ENCODE measurements at places on chromosomes 1 and 21.

DNA sequence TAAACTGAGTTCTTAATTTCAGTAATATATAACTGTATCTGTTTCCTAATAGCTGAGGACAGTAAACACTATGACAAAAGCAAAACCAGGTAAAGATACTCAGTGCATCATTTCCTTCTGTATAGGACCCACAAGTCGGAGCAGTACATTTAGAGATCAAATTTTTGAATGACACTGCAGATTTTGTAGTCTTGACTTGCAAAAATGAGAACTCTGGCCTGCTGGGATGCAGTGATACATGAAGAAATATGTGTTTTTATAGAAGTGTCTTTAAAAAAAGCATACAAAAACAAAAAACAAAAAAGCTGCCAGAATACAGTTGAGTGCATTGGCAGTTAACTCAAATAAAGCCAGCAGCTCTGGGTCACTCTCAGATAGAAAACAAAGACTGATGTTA, 19.0 kb downstream of the GART start:
- no peak for DNase-seq

- no peak for DNase-seq
These were observed 151.9 kb downstream of the MAGI3 start for GRCh38 chr1:113542221-113542701.

- DNase-seq: no peak
These were observed 16.2 kb upstream of the CACHD1 start for GRCh38 chr1:64453688-64454087.

DNA sequence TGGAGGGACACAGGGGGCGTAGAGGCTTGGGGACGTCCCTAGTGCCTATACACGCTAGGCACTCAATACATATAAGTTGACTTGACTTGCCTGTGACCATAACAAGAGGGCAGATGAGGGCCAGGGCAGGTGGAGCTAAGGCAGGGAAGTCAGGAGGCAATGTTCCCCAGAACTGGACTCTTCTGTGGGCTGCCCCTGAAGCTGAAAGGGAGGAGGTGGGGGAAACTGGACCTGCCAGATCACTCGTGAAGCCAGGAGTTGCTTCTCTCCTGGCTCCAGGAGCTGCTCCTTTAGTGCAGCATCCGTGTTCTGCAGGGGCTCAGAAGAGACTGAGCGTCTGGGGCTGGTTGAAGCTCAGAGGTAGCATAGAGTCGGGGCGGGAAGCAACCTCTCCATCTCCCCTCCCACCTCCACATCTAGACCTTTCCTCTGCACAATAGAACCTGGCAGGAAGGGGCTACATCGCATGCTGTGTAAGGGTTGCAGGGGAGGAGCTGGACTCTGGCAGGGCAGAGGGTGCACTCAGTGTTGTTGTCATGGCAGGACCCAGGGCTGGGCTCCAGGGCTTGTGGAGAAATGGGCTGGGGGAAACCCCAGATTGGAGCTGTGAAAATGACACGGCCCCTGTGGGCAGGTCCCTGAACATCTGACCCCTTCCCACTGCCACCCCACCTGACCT, 2.9 kb upstream of the SEMA4A start:
- DNase-seq: no peak

GRCh38 chr1:155277902-155278688, 832 bp downstream of the HCN3 start:
- DNase-seq: peak; percentile 73

- DNase-seq: no peak
These were observed 38.6 kb upstream of the RBM15 start for GRCh38 chr1:110300412-110301085.

- DNase-seq: no peak
These were observed at the start of gene CBR3 for GRCh38 chr21:36134803-36135390. Gene CBR3 (plus strand): TSS chr21:36135079. CDS start chr21:36135193, 114 bp downstream.

DNA sequence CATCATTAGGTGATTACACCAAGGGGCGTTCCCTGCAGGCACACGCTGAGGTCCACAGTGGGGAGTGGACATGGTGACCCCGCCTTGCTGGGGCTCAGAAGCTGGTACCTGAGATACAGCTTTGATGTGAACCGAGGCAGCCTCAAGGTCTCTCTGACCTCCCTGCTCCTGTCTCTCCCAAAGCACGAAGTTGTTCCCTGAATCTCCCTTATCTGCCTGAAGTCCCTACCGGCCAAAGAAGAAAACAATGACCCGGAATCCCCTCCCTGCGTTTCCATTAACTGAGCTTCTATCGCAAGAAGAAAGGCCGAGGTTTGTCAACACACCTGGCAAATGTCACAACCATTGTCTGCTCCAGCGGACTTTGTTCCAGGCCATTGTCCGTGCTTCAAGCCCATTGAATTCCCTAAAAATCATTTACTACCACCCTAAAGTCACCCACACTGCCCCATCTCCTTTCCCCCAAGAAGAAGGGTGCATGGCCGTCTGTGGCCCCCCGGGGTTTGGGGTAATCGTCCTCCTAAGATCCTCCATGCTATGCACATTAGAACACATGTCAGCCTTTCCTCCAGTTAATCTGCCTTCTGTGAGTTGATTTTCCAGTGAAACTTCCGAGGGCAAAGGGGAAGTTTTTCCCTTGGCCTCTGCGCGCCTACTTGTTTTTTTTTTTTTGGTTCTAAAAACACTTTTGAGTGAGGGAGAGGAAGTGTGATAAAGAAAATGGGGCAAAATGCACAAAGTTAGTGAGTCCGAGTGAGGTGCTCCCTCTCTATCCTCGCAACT, 48.1 kb upstream of the COL18A1 start:
- no peak for DNase-seq

DNA sequence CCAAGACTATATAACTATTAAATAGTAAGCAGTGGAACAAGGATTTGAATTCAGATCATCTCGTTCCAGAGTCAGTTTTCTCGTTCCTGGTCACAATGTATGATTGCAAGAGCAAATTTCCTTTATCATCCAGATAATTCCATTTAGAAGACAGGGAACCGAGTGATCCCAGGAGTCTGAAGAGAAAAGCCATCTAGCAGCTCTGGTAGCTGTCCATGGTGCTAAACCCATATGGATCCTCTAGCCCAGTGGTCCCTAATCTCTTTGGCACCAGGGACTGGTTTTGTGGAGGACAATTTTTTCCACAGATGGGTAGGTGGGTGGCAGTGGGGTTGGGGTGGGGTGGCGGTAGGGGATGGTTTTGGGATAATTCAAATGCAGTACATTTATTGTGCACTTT, 229.4 kb downstream of the PTPRU start:
- DNase-seq: no peak

GRCh38 chr1:228488818-228489674, 1.9 kb downstream of the RNF187 start:
- DNase-seq: no peak

- DNase-seq: no peak
These were observed 2.4 kb downstream of the ATP8B2 start for GRCh38 chr1:154327466-154328317.

GRCh38 chr1:6860401-6860800, 75.1 kb downstream of the CAMTA1 start:
- DNase-seq: no peak

DNA sequence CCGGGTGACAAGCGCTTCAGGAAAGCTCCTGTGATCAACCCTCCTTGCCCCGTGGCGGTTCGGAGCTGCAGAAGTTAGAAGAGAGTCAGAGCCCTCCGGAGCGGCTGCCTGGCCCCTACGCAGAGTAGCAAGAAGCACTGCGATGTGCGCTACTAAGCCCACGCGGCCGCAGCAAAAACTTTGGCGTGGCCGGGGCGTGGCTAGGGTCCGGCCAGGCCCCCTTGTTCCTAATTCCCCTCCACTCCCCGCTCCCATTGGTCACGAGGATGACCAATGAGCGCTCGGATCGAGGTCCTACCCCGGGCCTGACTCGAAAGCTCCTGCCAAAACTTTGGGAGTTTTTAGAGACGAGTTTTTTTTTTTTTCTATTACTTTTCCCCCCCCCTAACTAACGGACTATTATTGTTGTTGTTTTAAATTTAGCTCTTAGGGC, at the start of gene HLX:
TSS of gene HLX (plus strand) at position 368 of the 433 bp plus-strand sequence. CDS start 415 bp downstream, outside the sequence.
- no peak for DNase-seq

- DNase-seq: no peak
These were observed 1.1 kb downstream of the CRABP2 start for GRCh38 chr1:156704166-156704711.

DNA sequence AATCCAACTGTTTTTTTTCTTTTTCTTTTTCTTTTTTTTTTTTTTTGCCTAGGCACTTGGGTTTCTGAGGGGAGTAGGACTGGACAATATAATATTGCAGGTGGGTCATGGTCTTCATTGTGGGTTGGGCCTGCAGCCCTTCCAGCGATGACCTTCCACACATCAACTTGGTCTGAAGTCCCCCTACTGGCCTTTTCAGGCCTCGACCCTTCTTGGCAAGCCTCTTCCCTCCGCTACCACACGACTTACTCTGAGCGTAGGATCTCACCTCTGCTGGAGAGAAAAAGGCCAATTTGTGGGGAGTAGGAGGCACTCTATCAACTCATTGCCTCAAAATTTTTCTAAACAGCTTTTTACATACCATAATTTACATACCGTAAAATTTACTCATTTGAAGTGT, 51.1 kb upstream of the GRIK3 start:
- DNase-seq: no peak

GRCh38 chr1:28091043-28091781, 2.8 kb upstream of the EYA3 start:
- DNase-seq: peak; percentile 3

DNA sequence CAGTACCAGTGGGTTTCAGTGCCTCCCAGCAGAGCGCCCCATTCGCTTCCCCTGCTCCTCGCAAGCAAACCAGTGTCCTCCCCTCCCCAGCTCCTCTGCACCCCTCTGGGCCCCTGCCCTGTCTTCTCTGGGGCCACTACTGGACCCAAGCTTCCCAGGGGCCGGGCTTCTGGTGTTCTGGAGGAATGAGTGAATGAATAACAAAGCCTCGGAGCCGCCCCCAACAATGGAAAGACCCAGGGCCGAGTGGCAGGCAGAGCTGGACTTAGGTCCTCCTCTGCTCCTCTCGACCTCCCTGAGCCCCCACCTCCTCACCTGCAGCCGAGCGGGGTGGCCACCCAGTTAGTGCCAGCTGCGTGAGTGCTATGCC, 37.6 kb downstream of the MATN1 start:
- no peak for DNase-seq

GRCh38 chr1:61190618-61191432, 108.5 kb downstream of the NFIA start:
- DNase-seq: no peak

- DNase-seq: no peak
These were observed 135.0 kb upstream of the COL6A1 start for GRCh38 chr21:45846373-45847160.

GRCh38 chr1:206651958-206652890, 16.9 kb downstream of the DYRK3 start:
- DNase-seq: no peak

DNA sequence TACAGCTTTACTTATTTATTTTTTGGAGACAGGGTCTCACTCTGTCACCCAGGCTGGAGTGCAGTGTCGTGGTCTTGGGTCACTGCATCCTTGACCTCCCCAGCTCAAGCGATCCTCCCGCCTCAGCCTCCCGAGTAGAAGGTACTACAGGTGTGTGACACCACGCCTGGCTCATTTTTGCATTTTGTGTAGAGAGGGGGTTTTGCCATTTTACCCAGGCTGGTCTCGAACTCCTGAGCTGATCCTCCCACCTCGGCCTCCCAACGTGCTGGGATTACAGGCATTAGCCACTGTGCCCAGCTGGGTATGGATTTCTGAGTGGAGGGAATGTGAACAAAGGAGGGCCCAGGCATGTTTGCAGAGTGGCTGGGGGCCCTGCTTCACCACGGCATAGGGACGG, 44.1 kb downstream of the WNT4 start:
- DNase-seq: no peak

- DNase-seq: no peak
These were observed 10.9 kb downstream of the SLC1A7 start for GRCh38 chr1:53131590-53131938.

DNA sequence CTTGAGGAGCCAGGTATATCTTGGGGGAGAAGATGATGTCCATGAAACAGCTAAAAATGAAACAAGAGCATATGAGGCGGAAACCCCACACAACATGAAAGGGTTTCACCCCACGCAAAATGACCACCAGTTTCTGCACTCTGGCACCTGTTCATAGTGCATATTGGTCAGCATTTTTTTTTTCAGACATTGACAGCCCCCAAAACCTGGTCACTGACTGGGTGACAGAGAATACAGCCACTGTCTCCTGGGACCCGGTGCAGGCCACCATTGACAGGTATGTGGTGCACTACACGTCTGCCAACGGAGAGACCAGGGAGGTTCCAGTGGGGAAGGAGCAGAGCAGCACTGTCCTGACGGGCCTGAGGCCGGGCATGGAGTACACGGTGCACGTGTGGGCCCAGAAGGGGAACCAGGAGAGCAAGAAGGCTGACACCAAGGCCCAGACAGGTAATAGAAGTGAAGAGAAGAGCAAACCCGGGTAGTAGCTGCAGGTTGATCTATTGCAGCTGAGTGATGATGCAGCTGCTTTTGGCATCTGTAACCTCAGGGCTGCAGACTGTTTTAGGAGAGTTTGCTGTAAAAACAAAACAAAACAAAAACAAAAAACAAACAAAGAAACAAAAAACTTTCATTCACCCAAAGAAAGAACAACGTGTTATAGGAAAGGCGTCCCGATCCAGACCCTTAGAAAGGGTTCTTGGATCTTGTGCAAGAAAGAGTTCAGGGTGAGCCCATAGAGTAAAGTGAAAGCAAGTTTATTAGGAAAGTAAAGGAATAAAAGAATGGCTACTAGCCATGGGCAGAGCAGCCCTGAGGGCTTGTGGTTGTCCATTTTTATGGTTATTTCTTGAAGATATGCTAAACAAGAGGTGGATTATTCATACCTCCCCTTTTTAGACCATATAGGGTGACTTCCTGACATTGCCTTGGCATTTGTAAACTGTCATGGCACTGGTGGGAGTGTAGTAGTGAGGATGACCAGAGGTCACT, 51.0 kb downstream of the TNN start:
- no peak for DNase-seq

GRCh38 chr1:1959840-1960479, 40.9 kb upstream of the TMEM52 start:
- DNase-seq: peak; percentile 54

DNA sequence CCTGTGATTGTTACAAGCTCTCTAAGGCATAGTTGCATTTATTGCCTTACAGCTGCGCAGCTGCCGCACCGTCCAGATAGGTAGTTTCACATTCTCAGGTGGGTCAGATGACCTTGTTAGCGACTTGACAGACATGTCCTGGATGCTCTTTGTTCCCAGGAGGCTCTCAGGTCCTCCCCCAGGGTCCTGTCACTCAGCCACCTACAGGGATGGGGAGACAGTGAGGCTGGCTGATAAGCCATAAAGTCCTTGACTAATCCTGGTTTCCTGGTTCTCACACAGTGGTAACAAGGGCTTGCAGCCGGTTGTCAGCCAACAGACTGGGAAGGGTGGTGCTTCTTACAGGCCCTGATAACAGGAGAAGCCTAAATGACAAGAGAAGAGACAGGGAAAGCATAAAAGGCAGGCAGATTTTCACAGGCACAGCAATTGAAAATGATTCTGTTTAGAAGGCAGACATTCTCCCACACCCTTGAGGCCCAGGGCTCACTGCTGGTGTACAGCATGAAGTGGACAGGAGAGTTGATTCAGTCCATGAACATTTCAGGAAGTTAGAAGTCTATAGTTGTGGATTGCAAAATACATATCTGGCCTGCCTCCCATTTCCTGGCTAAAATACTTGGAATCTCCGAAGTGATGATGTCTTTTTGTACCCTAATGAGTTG, 2.9 kb downstream of the ARF1 start:
- no peak for DNase-seq

- no peak for DNase-seq
These were observed 4.9 kb downstream of the SCNN1D start for GRCh38 chr1:1285102-1285571.

- DNase-seq: no peak
These were observed 12.7 kb downstream of the TPM3 start for GRCh38 chr1:154178911-154179811.
